ENCODE measurements at places on chromosomes 7 and 10.
A peak's percentile ranks its signal among the peaks of the same experiment; 100 is the strongest.

DNA sequence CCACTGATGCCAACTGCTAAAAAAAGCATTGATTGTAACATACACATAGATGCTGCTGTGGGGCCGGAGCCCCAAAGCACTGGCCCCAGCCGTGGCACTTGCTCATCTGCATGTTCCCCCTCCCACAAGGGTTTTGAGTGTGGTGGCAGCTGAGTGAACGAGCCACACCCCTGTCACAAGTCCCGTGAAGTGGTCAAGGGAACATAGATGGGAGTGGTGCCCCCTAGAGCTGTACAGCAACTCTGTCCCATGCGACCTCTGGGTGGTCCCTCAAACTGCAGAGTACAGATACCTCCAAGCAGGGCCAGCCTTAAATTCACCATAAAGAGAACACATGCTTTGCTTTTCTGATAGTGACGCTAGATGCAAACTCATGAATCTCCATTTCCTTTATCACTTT, 503.3 kb upstream of the NRP1 start:
- no peak for DNase-seq

- DNase-seq, result peak; percentile 21
These were observed 38.0 kb upstream of the MKX start for GRCh38 chr10:27783660-27784059.

DNA sequence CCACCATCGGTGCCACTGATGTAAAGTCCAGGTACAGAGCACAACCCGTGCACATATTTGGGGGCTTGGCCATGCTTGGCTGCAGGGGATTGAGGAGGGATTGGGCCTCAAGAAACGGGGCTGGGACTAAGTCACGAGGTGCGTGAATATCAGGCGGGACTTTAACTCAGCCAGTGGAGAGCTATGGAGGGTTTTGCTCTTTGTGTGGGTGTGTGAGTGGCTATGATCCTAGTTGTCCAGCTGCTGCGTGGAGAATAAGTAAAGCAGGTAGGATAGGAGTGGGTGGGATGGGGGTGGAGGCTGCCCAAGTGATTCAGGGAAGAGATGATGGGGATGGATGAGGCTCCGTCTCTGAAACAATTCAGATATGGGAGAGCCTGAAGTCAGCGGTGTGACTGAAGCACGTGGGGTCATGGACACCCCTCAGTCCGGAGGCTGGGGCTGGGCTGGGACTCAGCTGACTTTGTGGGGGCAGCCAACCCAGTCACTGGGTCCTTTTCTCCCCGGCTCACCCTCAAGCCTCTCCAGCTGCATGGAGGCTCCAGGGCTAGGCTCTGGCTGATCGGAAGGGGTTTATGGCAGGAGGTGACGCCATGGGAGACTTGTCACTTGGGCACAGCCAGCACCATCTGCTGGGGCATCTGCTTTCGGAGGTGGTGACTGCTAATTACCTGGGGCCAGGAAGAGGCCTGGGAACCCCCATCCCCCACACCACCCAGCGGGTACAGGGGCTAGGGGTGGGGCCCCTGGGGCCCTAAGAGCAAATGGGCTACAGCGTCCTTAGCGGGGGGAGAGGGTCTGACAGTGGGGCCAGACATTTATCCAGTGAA, 1.7 kb upstream of the LFNG start:
- no peak for DNase-seq

- DNase-seq, result no peak
These were observed 1247.8 kb upstream of the SORCS1 start for GRCh38 chr10:108412323-108412722.

DNA sequence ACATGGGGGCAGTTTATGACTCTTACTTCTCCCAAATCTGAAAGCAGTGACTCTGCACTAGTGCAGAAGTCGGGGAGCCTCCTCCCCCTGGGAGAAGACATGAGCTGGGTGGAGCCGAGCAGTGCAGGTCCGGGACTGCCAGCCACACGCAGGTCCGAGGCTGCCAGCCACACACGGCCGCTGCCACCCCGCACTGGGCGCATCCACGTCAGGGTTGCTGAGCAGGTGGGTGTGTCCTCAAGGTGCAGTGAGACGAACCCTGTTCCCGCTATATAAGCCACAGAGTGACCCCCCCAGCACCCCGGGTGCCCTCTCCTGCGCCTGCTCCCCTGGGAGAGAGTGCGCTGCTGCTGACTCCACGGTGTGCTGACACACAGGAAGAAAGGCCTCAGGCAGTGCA, 430.2 kb downstream of the PTPRN2 start:
- no peak for DNase-seq

DNA sequence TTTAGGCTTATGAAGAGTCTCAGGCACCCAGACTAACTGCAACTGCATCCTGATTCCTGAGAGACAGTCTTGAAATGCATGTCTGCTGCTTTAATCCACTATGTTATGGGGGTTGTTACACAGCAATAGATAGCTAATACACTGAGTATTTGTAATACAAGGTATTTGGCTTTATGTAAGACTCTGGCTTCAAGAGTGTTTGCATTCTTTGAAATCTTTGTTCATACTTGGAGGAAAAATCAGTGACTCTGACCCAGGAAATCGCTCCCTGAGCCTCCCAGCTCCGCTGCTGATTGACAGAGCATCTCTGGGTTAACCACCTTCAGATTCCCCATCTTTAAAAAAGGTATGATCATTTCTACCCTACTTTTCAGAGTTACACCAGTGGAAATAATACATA, 133.9 kb downstream of the MTPAP start:
- DNase-seq, result no peak

GRCh38 chr10:132392184-132392800, 4.7 kb upstream of the PWWP2B start:
- no peak for DNase-seq

DNA sequence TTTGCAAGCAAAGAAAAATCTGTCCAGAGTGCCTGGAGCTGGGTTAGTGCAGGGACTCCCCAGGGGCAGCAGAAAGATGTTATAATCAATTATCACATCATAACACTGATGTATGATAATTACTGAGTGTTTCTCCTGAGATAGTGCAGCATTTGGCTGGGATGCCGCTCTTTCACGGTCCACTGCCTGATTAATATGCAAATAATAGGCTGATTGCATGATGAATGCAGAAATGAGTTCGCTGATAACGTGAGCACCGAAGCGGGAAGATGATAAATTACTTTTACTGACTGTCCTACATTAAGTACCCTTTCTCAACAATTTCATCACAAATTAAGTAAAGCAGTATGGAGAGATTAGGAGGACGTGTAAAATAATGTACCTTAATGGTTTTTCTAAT, 71.4 kb upstream of the SH2B2 start:
- no peak for DNase-seq

GRCh38 chr7:139634087-139634486, 110.6 kb downstream of the CLEC2L start:
- DNase-seq, result no peak

DNA sequence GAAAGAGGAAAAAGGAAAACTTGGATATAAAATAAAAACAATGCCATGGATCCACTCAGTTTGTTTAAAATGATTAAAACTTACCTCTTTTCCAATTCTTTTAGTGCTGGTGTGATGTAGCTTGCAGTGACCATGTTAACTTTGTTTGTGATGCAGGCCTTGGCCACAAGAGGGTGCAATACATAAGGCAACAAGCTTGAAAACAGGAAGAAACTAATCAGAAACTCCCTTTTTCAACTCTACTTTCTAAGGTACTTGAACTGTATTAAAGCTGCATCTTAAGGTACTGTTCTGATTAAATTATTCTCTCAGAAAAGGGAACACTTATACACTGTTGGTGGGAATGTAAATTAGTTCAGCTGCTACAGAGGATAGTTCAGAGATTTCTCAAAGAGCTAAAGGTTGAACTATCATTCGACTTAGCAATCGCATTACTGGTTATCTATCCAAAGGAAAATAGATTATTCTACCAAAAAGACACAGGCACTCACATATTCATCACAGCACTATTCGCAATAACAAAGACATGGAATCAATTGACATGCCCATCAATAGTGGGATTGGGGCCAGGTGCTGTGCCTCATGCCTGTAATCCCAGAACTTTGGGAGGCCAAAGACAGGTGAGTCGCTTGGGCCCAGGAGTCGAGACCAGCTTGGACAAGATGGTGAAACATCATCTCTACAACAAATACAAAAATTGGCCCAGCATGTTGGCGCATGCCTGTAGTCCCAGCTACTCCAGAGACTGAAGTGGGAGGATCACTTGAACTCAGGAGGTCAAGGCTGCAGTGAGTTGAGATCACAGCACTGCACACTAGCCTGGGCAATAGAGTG, 50.9 kb downstream of the AASS start:
- DNase-seq, result peak; percentile 62

GRCh38 chr10:120475844-120476791, 19.1 kb downstream of the PLPP4 start:
- DNase-seq, result no peak

- no peak for DNase-seq
These were observed 15.8 kb downstream of the IL15RA start for GRCh38 chr10:5961405-5962100.

DNA sequence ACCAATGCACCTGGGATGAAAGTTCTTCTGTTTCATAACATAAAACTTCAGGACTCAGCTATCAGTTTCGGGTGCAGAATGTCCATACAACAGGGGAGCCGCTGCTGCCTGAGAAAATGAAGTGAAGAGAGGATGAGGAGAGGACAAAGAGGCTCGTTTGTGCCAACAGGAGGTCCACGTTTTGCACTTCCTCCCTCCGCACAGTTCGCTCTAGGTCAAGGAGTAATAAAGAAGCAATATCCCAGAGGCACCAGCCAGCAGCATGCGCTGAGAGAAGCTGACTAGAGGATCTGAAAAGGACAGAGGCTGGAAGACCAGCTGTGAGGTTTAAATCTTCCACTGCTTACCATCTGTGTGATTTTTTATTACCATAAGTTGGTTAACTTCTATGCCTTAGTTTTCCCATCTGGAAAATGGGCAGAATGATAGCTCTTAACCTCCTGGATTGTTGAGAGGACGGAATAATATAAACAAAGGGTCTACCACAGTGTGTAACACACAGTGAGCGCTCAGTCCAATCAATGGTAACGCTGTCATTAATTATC, 709 bp downstream of the GPAM start:
- no peak for DNase-seq

Measured in activated CD4-positive, alpha-beta T cell treated with anti-CD3 and anti-CD28 coated beads, Interleukin-2, amount 50 U/mL, for 16 hours (primary cell).